ENCODE measurements at places on chromosomes 7 and 10.

- DNase-seq, result peak; percentile 70
Observed at GRCh38 chr10:100728928-100729861, 16.2 kb upstream of the PAX2 start.

- DNase-seq, result no peak
Observed at GRCh38 chr10:6741541-6741941, 161.5 kb upstream of the PRKCQ start.

GRCh38 chr7:139034336-139034735 lies 1.5 kb downstream of the ZC3HAV1L start:
- no peak for DNase-seq

GRCh38 chr10:458421-458851 lies 231.0 kb downstream of the DIP2C start:
- no peak for DNase-seq

GRCh38 chr7:16295558-16295957 lies 125.8 kb downstream of the CRPPA start:
- DNase-seq, result no peak

DNA sequence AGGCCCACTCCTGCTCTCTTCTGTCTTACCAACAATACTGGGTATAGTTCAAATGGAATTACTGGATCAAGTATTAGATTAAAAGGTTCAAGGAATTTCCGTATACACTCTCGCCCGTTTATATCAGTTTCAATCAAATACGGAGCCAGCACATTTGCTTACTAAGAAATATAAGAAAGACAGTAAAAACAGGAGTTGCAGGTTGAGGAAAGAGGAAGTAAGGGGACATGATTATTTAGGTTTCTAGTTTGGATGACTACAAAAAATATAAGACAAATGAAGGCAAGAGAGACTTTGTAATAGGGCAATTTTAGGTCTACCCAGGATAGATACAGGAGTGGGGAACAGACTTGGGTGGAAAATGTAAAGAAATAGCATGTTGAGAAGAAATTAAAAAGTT lies 109.9 kb upstream of the ABI1 start:
- no peak for DNase-seq

- DNase-seq, result no peak
Observed at GRCh38 chr10:66942407-66942806, 16.6 kb downstream of the LRRTM3 start.

- peak; percentile 75 for DNase-seq
Observed at GRCh38 chr10:69092959-69093850, 5.3 kb downstream of the SRGN start.

GRCh38 chr7:36279200-36279925 lies 110.3 kb upstream of the ANLN start:
- no peak for DNase-seq

GRCh38 chr10:63268149-63268797 lies 135.1 kb downstream of the NRBF2 start:
- peak; percentile 12 for DNase-seq

DNA sequence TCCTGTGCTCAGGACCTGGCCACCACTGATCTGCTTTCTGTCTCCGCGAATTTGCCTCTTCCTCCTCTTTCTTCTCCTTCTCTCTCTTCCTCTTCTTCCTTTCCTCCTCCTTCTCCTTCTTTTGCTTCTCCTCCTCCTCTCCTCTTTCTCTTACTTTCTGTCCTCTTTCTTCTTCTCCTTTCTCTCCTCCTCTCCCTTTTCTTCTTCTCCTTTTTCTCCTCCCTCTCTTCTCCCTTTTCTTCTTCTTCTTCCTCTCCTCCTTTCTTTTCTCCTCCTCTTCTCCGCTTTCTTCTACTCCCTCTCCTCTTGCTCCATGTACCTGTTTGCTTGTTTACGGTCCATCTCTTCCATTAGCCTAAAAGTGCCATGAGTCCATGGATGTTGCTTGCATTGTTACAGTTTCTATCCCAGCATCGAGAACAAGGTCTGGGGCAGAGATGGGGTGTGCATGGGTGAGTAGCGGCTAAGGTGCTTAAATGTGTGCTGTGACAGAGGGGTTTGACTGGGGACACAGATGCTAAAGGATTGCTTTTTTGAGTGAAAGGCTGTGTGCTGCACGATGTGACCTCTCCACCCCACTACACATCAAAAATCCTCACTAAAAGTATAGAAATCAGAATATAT lies 7.7 kb downstream of the SH2D4B start:
- DNase-seq, result no peak

DNA sequence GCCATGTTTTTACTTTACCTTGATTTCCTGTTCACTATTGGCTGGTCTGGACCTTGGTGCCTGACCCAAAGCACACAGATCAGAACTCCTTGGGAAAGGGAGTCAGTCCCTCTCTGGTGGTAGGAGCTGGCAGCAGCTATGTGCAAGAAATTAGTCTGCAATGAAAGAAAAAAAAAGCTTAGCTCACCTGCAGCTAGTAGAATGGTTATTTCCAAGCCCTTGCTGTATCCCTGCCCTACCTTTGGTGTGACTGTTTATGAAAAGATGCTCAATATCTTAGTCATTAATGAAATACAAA lies 68.1 kb upstream of the PAPSS2 start:
- no peak for DNase-seq

DNA sequence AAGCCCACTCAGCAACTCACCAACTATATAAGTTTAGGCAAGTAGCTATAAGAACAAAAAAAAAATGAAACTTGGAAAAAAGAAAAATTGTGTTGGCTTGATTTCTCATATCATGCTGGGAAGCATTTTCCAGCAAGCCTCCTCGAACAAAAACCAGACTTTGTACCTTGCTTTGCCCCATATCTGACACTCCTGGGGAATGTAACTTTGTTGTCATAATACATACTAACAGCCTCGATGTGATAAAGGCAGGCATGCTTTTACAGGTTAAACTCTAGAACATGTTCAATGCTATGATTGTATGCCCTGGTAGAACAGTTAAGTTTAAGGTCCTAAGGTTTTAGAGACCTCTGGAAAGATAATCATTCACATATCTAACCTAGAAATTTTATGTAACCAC lies 11.6 kb downstream of the CFAP43 start:
- no peak for DNase-seq

Data from HAP-1 (cell line).